ENCODE measurements at places on chromosomes 3 and 15. TPM values are rescaled to one million over a fixed set of nuclear protein-coding genes. Genes with fewer than 3 reads are reported as not detected.

The CPA3 gene
- total RNA-seq: not detected

The CD80 gene
- 13.0 TPM for total RNA-seq

DNA sequence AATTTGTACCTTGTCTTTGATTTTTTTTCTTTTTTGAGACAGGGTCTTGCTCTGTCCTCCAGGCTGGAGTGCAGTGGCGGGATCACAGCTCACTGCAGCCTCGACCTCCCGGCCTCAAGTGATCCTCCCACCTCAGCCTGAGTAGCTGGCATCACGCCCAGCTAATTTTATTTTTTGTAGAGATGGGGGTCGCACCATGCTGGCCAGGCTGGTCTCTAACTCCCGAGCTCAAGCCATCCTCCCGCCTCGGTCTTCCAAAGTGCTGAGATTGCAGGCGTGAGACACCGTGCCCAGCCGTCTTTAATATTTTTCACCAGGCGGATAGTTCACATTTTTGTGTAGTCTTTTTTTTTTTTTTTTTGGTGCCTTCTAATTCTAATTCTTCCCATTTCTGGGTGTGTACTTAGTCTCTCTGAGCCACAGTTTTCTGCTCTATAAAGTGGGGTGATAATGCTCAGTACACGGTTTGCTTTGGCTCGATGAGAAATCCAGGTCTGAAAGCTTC, 528 bp upstream of the TATDN2 start:
- H3K36me3 ChIP-seq: peaks cover 71% of the 10 kb centered on the region
- peak overlapping the region; percentile 97 for H3K27ac ChIP-seq
- H3K4me1 ChIP-seq: peaks cover 49% of the 10 kb centered on the region
- no peak for DNase-seq

- H3K4me1 ChIP-seq: peaks cover 11% of the 10 kb centered on the region
- H3K36me3 ChIP-seq: no peaks in the 10 kb centered on the region
- peaks cover 29% of the 10 kb centered on the region for H3K27me3 ChIP-seq
- no peak overlapping the region for H3K4me3 ChIP-seq
- no peak overlapping the region for H3K27ac ChIP-seq
These were observed 3.9 kb upstream of the SH3GL3 start for GRCh38 chr15:83443076-83443847.

GRCh38 chr3:32306072-32306471, 67.6 kb downstream of the CMTM8 start:
- peaks cover 58% of the 10 kb centered on the region for H3K4me1 ChIP-seq
- no peak for DNase-seq
- no peak overlapping the region for H3K4me3 ChIP-seq

GRCh38 chr15:90460142-90460824, 69.4 kb upstream of the CRTC3 start:
- peak overlapping the region; percentile 58 for H3K27ac ChIP-seq
- H3K36me3 ChIP-seq: peaks cover 67% of the 10 kb centered on the region
- DNase-seq: no peak
- H3K27me3 ChIP-seq: no peaks in the 10 kb centered on the region
- peaks cover 31% of the 10 kb centered on the region for H3K4me1 ChIP-seq

Data from activated CD4-positive, alpha-beta T cell treated with anti-CD3 and anti-CD28 coated beads, Interleukin-2, amount 10 ng/mL, durations not matched to agents 24 days and 14 days (primary cell).